Activated T-cell treated with anti-CD3 and anti-CD28 coated beads, Interleukin-2, amount 50 U/mL, for 1 hour (primary cell): ENCODE measurements at places on chromosomes 3 and 15.

DNA sequence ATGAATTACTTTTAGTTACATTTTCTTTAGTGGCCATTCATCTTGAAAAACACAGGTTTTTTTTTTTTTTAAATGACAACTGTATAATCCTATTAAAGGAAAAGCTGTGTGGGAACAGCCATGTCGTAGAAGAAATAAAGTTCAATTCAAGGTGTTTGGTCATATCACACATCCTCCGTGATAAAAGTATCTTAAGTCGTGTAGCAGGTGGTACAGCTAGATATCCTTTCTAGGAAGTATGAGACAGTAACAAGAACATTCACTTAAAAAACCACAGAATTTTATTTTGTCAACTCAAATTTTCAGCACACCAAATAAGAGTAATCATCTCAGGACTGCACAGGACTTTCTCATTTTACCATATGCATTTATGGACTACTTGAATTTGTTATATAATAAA lies 16.1 kb downstream of the ZDHHC23 start:
- DNase-seq, result no peak

DNA sequence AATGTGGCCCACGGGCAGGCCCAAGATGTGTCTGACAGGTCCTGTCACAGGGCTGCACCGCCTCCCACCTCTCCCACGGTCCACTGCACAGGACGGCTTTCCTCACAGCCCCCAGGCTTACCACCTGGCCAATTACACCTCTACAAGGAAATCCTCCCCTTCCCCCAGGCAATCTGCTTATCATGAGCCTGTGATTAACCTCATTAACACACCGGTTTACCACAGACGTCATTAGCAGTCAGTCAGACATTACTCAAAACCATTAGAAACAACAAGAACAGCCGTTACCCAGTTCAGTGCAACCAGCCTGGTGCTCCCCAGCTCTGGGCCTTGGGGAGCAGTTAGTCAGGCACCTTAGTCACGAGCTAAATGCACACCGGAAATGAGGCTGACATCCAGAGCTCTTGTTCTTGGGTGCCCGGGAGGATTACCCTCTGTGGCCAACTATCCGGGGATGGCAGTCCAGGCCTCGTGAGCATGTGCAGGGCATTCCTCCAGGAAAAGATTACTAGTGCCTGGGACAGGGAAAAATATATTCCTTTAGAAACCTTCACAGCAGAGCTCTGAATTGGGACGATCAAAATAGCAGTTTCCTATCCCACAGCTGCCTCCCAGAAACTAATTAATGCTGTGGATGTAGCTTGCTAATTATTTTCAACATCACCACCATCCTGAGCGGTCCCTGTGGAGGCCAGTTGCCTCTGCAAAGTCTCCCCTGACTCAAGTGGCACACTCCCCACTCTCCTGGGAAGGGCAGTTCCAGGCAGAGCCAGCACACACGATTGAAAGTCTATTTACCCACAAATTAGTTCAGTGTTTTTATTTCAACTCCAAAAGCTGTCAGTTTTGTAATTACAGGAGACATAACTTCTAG lies 117.4 kb upstream of the ZBED2 start:
- peak; percentile 46 for DNase-seq

DNA sequence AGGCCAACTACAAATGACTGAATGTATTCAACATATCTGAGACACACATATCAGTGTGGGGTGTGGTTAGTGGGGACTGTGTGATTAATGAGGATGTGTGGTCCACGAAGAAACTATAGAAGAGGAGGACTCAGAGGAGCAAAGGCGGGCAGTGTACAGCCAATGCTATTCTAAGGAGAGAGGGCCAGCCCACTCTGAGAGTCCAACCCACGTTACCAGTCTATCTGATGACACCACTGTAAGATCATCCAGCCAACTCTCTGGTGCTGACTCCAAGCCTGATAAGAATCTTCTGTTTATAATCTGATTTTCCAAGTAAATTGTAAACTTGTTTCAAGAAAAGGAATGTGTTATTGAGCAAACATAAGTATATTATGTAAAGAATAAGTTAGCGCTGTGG lies 47.2 kb downstream of the MCF2L2 start:
- no peak for DNase-seq

DNA sequence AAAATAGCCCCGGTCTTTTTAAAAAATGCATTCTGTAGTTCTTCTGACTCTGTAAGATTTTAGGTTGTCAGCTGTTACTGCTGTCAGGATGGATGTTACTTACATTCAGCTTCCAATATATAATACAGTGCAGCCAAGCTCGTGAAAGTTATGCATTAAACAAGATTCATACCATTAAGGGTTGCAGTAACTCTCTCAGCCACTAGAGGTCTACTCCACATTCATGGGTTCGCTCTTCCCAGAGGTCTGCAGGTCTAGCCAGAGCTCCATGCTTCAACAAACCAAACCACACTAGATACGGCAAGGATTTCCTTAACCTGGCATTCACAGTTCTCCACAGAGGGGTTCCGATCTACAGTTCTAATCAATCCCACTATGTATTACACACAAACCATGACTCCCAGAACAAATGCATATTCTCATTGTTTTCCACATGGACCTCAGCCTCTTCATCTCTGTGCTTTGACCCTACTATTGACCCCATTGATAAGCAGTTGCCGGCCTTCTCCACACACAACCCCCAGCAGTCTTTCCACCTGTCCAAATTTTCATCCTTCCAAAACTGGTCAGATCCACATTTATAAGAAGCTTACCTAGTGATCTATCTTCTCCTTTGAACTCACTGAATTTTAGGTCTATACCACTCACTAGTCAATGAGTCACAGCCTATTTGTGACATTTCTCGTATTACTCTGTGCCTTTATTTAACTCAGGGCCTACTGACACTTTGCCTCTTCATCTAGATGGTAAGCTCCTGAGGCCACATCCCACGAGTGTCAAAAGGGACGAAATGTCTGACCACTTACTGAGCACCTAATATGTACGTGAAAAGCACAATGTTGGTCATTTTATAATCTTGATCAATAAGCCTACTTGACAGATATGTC lies 33.7 kb downstream of the RORA start:
- DNase-seq, result no peak

- no peak for DNase-seq
Measured at GRCh38 chr3:127209840-127210653, 17.1 kb downstream of the PRR23E start.

- DNase-seq, result no peak
Measured at GRCh38 chr3:112634786-112635541, 6.0 kb downstream of the CCDC80 start.

DNA sequence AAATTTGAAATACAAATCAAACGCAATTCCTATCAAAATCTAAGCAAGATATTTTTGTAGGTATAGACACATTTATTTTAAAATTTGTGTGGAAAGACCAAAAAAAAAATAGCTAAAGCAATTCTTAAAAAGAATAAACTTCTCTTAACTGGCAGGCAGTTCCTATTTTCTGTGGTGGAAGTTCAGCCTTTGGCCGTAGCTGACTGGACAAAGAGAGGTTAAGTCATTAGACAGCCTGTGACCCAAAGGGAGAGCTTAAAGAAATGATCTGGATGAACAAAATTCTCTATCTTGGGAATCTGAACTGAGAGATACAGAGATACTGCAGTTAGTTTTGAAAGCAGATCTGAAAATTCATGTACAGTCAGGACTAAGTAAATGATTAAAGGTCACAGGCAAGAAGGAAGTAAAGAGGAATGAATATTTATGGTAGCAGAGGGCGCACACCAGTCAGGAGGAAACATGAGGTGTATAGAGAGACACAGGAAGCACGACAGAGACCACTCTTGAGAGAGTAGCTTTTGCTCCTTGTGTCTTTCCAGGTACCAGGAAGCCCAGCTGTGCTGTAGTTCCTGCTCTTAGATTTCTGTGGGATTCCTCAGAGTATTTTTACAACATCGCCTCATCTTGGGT lies 57.5 kb downstream of the TPRG1 start:
- DNase-seq, result no peak

DNA sequence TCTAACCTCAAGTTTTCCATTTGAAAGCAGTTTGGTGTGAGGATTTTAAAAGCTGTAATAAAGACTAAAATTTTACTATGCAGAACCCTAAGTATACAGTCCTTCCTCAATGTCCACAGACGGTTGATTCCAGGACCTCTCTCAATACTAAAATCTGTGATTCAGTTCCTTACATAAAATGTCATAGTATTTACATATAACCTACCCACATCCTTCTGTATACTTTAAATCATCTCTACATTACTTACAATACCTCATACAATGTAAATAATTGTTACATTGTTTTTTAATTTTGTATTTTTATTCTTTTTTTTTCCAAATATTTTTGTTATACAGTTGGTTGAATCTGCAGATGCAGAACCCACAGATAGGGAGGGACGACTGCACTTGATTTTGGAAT lies 2.8 kb upstream of the TOPAZ1 start:
- no peak for DNase-seq

DNA sequence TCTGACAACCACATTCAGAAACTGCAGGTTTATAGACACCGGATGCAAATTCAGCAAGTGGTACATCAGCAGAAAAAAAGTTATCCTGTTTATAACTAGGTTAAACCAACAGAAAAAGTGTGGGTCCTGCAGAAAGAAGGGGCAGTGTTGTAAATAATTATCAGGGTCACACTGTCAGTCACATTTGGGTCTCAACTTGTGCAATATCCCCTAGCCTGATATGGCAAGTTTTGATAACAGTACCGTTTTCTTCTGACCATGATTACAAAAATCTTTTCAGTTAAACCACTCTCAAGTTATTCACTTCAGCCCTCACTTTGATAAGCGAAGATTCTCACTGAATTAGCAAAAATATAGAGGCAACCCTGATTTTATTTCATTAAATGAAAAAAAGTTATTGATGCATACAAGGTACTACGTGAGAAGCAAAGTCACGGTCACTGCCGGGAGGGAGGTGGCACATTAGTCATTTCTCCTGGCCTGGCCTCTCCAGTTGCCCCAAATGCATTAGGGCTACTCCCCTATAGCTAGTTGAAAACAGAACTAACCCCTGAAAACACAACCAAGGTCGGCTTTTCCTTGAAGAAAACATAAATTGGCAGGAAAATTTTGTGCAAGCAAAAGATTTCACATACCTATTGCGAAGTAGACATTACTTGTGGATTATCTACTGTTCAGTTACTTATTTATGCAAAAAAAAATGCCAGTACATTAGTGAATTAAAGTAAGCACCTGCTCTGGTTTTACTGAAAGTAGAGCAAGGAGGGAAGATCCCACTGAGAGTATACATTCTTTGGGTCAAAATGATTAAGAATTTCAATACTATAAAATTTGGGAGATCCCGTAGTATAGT lies 28.6 kb downstream of the IL5RA start:
- DNase-seq, result no peak

GRCh38 chr3:129327510-129327909 lies 48.8 kb downstream of the HMCES start:
- no peak for DNase-seq

- DNase-seq, result no peak
Measured at GRCh38 chr3:184694716-184695115, 17.1 kb downstream of the MAGEF1 start.

- no peak for DNase-seq
Measured at GRCh38 chr3:117566926-117567325, 857.3 kb downstream of the TUSC7 start.

GRCh38 chr3:43764056-43764455 lies 73.3 kb downstream of the ABHD5 start:
- DNase-seq, result no peak

DNA sequence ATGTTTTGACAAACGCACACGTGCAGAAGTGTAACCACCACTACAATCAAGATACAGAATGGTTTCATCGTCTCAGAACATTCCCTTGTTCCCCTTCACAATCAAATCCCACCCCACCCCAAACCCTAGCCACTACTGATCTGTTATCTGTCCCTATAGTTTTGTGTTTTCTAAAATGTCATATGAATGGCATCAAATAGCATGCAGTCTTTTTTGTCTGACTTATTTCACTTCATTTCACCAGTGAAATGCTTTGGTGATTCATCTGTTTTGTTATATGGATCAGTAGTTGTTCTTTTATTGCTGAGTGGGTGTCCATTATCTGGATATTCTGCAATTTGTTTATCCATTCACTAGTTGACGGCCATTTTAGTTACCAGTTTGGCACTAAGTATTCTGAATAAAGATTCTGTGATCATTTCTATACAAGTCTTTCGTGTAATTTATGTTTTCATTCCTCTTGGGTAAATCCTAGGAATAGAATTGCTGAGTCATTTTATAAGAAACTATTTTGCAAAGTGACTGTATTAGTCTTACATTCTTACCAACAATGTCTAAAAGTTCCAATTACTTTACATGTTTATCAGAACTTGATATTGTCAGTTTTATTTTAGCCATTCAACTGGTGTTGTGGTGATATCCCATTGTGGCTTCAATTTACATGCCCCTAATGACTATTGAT lies 232.8 kb downstream of the CLSTN2 start:
- no peak for DNase-seq

DNA sequence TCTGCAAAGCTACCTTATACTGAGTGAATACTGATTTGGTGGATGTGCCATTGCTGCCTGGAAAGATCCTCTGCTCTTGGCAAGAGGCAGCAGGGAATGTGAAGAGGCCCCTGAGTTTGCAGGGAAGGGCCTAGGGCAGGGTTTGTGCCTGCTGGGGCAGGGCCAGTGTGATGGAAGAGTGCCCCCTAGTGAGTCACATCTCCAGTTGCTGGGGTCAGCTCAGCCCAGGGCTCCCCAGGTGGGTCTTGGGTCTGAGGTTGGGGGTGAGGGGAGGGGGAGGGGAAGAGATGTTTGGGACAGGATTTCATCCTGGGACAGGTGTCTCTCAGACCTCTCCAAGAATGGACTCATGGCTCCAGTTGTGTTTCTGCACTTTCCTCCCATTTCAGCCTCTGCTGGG lies 4.1 kb upstream of the AMOTL2 start:
- no peak for DNase-seq

- DNase-seq, result no peak
Measured at GRCh38 chr3:98058244-98058960, 23.3 kb upstream of the GABRR3 start.

- no peak for DNase-seq
Measured at GRCh38 chr15:90844696-90845095, 23.7 kb upstream of the FURIN start.

DNA sequence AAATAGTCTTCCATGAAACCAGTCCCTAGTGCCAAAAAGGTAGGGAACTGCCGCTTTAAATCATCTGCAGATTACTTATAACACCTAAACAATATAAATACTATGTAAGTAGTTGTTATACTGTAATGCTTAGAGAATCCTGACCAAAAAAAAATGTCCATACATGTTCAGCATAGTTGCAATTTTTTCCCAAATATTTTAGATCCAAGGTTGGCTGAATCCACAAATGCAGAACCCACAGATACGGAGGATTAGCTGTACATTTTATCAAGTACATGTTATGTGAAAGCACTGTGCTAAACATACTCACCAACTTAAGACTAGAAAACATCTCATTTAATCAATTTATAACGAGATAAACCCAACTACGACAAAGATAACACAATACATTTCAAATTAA lies 9.3 kb downstream of the MSL2 start:
- DNase-seq, result no peak
